GM23248 (cell line): ENCODE measurements at places on chromosomes 1 and 21. TPM values are rescaled to one million over a fixed set of nuclear protein-coding genes. Genes with fewer than 3 reads are reported as not detected.

DNA sequence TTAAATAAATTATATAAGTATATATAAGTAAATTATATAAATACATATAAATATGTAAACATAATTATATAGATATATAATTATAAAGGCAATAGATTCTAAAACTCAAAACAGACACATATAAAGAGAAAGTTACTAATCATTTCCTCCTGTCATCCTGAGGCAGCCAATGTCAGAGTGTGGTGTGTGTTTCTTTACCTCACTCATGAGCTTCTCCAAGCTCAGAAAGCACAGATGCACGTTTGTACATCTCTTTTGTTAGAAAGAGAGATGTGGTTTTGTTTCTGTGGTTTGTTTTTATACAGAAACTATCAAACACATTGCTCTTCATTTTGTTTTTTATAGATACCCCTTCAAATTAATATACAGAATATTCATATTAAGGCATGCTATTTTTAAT lies 594.8 kb downstream of the USP25 start:
- H3K27me3 ChIP-seq, result no peaks in the 10 kb centered on the region
- H3K27ac ChIP-seq, result no peak overlapping the region
- H3K36me3 ChIP-seq, result no peaks in the 10 kb centered on the region
- DNase-seq, result no peak

DNA sequence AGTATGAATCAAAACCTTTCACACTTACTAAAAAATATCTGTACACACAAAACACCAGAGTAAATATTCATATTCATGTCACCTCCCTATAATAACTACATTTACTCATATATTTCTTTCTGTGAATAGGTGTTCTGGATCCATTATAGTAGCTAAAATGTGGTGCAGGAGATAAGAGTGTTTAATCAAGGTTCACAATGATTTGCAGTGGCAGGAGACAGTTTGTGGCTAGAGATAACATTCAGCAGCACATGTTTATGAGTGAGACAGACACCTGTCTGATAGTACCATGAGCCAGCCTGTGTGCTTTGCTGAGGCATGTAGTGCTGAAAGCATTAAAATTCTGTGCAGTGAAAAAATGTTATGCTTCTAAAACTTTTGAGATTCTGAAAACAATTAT lies 410.3 kb downstream of the SRGAP2C start:
- 0 out of 2 replicates have a peak, but pooled peaks cover 4% of the 10 kb centered on the region for H3K27me3 ChIP-seq
- no peaks in the 10 kb centered on the region for H3K4me1 ChIP-seq
- H3K36me3 ChIP-seq, result no peaks in the 10 kb centered on the region

DNA sequence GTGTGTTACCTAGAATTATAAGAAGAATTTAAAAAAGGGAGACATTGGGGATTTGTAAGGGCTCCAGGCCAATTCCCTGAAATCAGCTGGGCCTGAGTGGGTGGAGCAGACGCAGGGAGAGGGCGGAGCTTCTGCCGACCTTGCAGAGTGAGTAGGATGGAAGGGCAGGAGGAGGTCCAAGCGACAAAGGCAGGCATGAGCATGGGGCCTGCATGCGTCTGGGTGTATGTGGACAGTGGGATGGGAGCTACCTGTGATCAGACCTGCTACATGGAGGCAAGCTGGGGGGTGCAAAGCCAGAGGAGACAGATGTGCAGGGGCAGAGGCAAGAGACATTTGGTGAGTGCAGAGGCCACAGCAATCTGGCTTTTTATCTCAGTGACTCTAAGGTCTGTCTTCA lies 105.3 kb upstream of the OLIG2 start:
- H3K36me3 ChIP-seq, result no peaks in the 10 kb centered on the region
- no peak overlapping the region for H3K27ac ChIP-seq
- H3K4me3 ChIP-seq, result no peak overlapping the region
- no peaks in the 10 kb centered on the region for H3K4me1 ChIP-seq

DNA sequence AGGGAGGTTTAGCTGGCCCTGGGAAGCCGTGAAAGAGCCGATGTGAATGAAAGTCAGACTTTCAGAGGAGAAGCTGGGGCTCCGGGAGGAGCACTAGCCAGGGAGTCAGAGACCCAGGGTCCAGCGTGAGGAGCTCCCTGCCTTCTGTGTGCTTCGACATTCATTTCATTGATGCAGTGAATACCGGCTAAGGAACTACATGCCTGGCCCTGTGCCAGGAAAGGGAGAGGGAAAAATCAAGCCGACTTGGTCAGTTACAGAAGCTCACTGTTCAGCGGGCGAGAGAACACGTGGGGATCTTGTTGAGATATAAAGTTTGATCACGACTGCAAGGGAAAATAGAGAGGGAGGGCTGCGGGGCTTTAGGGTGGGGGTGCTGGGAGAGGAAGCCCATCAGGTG lies 76.7 kb upstream of the RUNX3 start:
- no peak overlapping the region for H3K27ac ChIP-seq
- peaks cover 14% of the 10 kb centered on the region for H3K27me3 ChIP-seq
- no peak overlapping the region for H3K4me3 ChIP-seq
- no peak for DNase-seq

Gene SPRR5
- not detected in 2 replicates for total RNA-seq

Gene HCRTR1
- not detected in 2 replicates for total RNA-seq

Gene NHLH1
- not detected in 2 replicates for total RNA-seq

Gene FAM151A
- total RNA-seq, result not detected in 2 replicates
